WTC11 (cell line): ENCODE measurements at places on chromosomes 3 and 15.

- DNase-seq = no peak
These were observed 98.0 kb downstream of the OXSM start for GRCh38 chr3:25887907-25888306.

DNA sequence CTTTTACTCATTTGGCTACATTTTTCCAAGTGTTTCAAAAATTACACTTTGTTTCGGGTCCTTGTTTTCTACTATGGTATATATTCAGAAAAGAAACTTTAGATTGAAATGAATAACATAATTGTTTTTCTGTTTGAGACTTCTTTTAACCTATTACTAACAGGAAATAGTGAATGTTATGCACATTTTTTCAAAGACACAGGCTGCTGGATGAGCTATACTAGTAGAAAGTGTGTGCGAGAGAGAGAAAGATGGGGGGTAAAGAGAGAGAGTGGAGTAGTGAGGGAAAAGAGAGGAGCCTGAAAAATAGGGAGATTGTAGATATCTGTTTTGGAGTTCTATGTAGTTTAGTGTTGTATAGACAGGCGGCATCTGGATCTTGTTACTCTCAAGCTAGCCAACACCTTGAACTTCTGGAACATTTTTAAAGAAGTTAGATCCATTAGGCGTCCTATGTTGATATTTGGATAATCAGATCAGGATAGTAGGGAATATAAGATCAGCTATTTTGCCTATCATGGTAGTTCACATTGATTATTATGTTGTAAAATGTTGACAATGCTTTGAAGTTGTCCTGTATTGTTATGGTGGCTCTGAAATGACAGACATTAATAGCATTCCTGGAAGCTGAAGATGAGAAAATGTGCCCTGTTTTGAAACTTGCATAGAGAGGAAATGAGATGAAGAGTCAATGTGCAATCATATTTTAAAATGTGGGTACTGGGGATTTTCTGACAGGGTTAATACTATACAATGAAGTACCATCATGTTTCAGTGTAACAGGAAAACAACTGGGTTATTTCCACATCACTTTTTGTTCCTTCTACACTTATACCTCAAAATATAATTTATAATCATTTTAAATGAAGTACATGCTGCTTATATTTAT is 2.6 kb downstream of the RBMS3 start:
- DNase-seq = no peak

DNA sequence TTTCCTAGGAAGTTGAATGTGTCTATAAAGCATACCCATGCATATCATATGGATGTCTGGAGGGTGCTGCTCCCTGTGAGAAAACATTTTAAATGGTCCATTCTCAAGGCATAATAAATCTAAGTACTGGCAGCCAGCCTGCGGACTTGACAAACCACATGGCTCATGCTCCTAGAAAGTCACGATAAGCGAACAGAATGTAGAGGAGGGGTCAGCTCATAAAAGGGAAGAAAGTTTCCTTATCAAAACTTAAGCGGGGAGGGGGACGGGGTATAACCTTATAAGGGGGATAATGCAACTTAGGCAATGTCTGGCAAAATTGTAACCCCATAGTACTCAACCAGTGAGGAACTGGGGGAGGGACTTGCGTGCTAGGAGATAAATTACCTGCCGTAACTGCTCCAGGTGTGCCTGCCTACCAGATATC is 159.8 kb upstream of the LMCD1 start:
- DNase-seq = no peak

DNA sequence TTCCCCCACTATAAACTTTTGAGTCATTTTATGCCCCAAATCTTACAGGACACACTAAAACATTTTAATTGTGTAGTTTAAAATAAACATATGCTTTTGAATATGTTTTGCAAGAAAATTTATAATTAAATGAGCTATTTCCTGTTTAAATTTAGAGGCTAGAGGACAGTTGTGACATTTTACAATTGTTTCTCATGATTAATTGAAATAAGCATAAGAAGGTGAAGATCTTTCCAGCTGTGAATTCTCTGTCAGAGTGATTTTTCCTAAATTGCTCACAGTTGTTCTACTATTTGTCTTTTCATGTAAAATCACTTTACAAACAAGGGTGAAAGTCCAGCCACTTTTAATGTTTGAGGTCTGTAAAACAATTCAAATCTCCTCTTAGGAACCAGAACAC is 892.3 kb downstream of the CADM2 start:
- no peak for DNase-seq

DNA sequence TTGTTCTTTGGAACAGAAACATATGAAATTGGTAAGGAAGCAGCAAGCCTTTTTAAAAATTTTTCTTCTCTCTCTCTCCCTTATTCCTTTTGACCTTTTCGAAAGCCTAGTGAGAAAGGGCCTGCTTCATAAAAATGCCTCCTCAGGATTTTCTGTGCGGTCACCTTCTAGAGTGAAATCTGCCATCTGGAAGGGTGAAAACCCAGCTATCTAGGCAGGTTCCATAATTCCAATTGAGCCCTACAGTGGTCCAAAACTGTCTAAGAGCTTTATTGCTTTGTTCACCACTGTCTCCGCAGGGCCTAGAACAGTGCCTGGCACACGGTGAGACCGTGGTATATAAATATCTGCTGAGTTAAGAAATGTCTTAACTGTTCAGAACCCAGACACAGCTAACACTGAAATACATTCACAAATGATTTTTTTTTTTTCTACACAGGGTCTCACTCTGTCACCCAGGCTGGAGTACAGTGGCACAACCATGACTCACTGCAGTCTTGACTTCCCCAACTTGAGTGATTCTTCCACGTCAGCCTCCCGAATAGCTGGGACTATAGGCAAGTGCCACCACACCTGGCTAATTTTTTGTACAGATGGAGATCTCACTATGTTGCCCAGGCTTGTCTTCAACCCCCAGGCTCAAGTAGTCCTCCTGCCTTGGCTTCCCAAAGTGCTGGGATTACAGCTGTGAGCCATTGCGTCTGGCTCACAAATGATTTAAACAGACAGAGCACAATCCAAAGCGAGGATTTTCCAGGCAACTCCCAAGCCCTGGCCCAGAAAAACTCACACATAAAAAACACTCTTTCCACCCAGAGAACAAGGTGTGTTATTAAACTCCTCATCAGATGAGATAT is 64.4 kb downstream of the FRMD4B start:
- DNase-seq = no peak

- no peak for DNase-seq
These were observed 4.4 kb downstream of the LAMP3 start for GRCh38 chr3:183158113-183158512.

- DNase-seq = no peak
These were observed 95.5 kb upstream of the UBE3A start for GRCh38 chr15:25534293-25534692.

DNA sequence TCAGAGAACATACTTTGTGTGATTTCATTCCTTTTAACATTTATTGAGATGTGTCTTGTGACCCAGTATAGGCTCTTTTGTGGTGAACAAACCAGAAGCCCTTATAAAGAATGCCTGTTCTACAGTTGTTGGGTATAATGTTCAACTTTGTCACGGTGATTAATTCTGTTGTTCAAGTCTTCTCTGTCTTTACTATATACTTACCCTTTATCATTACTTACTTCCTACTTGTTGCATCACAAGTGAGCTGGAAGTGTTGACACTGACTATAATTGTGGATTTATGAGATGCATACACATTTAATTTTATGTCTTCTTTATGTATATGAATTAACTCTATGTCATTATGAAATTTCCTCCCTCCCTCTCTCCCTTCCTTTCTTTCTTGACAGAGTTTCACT is 59.7 kb upstream of the TBL1XR1 start:
- DNase-seq = no peak

DNA sequence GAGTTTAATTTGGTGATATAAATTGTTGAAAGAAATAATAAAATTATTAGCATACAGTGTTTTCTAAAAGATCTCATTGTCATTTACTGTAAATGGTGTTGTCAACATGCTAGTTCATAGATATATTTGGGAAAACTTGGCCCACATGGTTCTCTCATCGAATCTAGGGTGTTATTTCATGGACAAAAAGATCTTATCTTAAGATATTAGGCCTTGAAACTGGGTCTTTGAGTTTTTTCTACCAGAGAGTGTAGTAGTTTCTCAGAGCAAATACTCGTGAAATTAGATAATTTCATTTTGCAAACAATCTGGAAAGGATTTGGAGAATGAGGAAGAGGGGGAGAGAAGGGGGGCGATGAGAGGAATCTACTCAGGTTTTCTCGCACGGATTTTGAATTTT is 107.9 kb downstream of the MEIS2 start:
- DNase-seq = no peak

DNA sequence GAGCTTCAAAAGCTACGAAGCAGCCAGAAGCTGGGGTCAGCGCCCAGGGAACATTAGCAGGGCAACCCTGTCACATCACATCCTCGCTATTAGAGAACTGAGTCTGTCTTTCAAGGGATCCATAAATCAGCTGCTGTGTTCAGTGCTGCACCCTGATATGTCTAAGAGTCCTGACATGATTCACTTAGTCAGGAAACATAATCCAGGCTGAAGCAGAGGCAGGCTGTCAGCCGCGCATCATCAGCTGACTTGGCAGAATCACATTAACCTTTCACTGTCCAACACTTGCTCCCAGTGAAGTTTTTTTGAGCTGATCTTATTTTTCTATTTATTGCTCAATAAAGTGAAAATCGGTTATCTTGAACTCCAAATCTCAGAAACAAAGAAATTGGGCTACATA is 23.5 kb downstream of the MYH15 start:
- DNase-seq = no peak

- no peak for DNase-seq
These were observed 40.5 kb downstream of the STT3B start for GRCh38 chr3:31573036-31573779.
